ENCODE measurements at places on chromosomes 6 and 20.
A peak's percentile ranks its signal among the peaks of the same experiment; 100 is the strongest.

- DNase-seq = no peak
Measured at GRCh38 chr20:59808729-59809381, 124.6 kb downstream of the SYCP2 start.

GRCh38 chr20:62929051-62929538 is 2.8 kb upstream of the DIDO1 start:
- peak; percentile 77 for DNase-seq

- DNase-seq = no peak
Measured at GRCh38 chr6:26068036-26068435, 19.2 kb upstream of the HFE start.

DNA sequence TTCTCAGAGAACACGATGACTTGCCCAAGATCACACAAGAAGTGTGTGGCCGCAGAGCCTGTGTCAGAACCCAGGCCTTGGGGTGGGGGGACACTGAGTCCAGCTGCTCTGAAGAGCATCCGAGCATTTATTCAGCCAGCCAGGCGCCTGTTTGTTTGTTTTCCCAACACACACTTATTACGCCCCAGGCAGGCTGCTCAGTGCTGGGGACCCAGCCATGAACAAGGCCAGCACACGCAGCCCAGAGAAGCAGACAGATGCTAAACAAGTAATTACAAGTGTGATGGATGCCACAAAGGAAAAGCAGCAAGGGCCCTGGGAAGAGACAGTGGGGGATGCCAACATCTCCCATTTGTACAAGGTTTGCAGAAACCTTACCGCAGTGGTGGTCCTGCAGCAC is 19.4 kb upstream of the SIRPA start:
- DNase-seq = no peak

- no peak for DNase-seq
Measured at GRCh38 chr6:168338777-168339176, 19.2 kb upstream of the DACT2 start.

GRCh38 chr6:118100717-118101116 is 193.7 kb downstream of the SLC35F1 start:
- DNase-seq = no peak

DNA sequence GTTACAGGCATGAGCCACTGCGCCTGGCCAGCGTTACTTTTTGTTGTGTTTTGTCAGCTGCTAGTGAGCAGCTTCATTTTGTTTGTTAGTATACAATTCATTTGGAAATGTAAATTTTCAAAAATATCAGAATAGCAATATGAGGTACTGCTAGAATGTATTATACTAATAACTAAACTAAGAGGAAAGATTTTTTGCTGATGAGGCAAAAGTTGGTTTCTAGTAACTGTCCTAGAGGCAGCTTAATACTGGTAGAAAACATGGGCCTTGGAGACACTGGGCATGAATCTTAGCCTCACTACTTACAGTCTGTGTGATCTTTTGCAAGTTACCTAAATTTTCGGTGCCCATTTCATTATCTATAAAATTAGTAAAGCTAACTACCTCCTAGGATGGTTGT is 24.1 kb downstream of the TTK start:
- no peak for DNase-seq

- DNase-seq = no peak
Measured at GRCh38 chr20:49103019-49103418, 56.9 kb downstream of the CSE1L start.

DNA sequence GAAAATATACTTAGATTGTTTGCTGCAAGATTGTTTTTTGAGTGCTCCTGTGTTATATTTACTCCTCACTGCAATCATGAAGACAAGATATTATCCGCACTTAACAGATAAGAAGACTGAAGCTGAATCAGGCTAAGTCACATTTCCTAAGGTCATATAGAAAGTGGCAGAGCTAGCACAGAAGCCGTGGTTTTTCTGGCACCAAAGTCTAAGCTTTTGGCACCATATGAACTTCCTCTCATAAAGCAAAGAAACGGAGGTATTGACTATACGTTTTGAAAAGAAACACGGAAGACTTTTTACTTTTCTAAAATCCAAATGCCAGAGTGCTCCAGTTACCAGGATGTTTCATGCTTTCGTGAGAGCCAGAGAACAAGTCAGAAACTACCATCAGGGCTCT is 9.3 kb upstream of the DTD1 start:
- DNase-seq = no peak

GRCh38 chr6:116352515-116353471 is 18.0 kb upstream of the DSE start:
- no peak for DNase-seq

DNA sequence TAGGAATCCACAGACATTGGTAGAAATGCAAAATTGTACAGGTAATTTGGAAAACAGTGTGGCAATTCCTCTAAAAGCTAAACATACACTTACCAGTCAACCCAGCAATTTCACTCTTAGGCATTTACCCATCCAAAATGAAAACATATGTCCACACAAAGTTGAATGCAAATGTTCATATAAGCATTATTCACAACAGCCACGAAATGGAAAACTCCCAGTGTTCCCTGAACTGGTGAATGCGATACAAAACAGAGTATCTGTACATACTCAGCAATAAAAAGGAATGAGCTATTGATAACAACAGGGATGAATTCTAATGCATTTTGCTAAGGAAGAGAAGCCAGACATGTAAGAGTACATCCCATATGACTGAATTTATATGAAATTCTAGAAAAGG is 32.4 kb upstream of the RAB22A start:
- DNase-seq = no peak

DNA sequence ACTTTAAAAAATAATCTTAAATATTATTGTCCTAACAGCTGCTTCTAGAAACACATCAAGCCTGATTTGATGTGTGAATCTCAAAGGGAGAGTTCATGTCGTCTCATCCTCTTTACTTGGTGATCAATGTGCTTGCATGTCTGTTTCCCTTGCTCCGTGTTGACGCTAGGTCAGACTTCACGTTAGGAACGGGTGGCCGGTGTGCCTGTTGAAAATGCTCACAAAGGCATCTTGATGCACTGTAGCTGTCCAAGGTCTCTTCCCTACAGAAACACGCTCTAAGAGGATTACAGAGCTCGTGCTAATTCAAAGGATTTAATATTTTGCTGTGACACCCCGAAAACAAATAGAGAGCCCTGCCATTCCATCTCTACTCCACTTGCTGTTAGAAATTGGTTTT is 84.6 kb downstream of the ID4 start:
- no peak for DNase-seq

DNA sequence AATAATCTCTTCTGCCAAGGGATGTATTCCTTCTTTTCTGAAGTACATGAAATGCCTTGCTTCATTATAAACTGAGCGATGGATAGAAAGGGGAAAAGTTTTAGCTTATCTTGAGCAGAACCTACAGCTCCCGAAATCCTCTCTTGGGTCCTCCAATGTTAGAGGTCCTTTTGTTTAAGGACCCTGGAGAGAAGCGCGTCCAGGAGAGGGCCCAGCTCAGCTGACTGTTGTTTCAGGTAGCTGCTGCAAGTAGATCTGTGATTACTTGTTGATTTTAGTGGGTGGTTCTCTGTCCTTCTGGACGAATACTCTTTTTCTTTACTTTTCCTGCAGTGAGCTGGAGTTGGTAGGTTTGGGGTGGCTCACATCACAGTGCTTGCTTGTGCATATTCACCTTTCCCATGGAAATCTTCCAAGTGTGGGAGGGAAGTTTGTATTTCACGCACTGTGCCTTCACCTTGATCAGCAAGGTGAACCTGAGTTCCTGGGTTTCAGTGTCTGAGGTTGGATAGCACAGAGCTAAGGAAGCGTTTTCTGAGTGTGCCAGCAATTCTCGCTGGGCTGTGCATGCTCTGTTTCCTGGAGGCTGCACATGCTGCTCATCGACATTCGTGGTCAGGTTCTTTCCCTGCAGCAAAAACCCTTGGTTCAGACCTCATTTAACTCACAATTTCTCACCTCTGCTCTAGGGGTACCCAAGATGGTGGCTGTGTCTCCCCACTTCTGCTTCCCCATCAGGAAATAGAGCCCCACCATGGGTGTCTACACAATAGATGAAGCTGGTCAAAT is 176.3 kb downstream of the JARID2 start:
- DNase-seq = no peak

- DNase-seq = no peak
Measured at GRCh38 chr6:126427713-126428112, 87.8 kb downstream of the CENPW start.

- no peak for DNase-seq
Measured at GRCh38 chr20:46399401-46399800, 7.0 kb downstream of the ELMO2 start.

DNA sequence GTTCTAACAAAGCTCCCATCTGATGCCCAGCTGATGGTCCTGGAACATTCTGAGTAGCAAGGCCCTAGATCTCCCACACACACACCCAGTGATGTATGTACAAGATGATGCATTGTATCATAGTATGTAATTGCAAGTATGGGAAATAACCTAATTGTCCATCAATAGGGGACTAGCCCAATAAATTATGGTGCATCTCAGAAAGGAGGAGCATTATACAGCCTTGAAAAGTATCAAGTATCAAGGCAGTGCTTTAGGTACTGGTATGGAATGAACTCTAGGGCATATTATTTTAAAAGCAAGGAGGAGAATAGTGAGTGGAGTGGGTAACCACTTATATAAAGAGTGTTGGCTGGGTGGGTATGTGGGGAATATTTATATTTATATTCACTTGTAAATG is 24.8 kb upstream of the PREX1 start:
- DNase-seq = no peak

DNA sequence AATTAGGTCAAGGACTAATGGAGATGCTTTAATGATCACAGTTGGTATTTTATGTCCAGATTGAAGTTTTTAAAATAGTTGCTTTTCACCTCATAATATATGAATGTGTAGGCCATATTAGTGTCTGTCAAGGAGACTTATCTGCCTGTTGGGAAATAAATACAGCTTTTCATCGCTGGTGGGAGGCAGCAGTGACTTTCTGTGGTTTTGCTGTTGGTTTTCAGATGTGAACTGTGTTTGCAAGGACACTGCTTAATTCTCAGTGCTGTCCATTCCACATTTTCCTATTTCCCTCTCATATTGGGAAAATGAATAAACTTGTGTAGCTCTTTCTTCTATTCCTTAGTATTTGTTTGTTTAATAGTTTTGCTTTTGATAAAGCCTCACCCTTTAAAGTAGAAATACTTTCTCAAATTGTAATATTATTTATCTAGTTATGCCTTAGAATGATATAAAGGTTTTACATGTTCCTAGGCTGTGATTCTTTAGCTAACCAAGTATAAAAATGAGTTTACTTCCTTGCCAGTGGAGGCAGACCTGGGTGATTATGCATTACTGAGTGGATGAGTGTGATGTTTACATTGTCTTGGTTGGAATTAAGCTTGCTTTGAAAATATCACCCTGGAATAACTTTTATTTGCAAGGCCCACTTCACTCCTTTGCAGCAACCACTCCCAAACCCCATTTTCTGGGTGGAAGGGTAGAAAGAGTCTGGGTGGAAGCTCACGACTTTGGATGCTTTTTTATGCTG is 3.3 kb downstream of the PLCB4 start:
- DNase-seq = no peak

GRCh38 chr6:130843575-130844320 is 16.5 kb downstream of the SMLR1 start:
- no peak for DNase-seq

GRCh38 chr6:8857160-8857559 is 421.8 kb upstream of the SLC35B3 start:
- no peak for DNase-seq

DNA sequence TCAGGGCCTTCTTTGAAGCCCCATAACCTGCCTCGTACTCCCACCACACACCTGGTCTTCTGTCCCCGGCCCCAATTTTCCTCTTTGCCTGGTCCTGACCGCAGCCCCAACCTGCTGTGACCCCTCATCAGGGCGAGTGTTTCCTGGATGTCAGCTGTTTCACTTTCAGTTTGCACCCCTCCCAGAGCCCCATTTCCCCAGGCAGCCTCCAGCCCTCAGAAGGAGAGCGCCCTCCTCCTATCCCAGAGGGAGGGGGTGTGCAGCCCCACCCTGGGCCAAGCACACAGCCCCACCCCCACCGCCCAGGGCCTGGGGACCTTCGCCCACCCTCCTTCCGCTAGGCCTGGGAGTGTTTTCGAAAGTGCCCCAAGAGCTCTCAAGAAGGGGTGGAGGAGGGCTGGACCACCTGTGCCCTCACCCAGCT is 1.5 kb downstream of the BAK1 start:
- DNase-seq = no peak

DNA sequence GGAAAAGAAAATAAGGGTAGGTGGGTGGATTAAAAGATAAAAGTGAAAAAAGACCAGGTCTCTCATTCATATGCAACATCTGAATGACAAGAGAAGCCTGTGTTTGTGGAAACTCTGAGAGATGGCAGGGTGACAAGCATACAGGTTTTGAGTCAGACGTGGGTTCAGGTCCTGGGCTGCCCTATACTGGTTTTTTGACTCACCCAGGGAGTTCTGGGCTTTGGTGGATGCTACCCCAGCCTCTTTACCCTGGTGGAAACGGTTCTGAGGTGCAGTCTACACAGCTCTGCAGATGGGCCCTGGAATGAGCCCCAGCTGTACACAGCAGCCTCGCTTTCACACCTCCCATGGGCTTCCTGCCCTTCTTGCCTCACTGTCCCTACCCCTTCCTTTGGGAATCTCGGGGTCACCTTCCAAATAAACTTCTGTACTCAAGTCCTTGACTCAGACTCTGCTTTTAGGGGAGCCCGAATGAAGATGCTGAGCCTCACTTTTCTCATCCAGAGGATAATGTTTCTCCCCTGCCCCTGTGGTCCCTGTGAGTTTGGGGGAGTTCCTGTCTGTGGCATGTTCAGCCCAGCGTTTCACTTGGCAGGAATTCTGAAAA is 77.7 kb upstream of the CLDN20 start:
- DNase-seq = no peak

GRCh38 chr6:40138273-40138720 is 204.0 kb upstream of the MOCS1 start:
- DNase-seq = no peak

- DNase-seq = no peak
Measured at GRCh38 chr6:42963855-42964605, 3.5 kb downstream of the GNMT start.

DNA sequence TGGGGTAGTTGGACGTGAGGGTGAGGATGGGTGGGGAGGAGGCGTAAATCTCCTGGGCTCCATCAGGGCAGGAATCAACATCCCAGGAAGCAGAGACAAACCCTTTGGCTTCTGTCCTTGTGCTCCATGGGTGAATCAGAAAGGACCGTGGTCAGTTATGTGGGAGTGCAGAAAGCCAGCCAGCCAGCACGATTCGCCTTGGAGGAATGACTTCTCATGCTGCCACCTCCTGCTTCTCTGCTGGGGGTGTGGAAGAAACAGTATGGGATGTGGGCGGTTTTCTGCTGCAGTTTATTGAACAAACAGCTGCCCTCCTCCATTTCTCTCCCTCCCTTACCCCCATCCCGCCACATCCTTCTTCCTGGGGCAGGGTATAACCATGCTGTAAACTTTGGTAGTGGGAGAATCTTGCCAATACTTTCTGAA is 214.5 kb downstream of the SOX4 start:
- peak; percentile 22 for DNase-seq
